Gastroesophageal sphincter (tissue), 4 donors: ENCODE measurements at places on chromosomes 1 and 21. TPM values are rescaled to one million over a fixed set of nuclear protein-coding genes. Genes with fewer than 3 reads are reported as not detected.

- ATAC-seq: peak; percentile 50
Measured at GRCh38 chr1:66752000-66752592, at the start of gene DYNLT5. TSS of gene DYNLT5 (plus strand) at chr1:66752459. CDS start at chr1:66754659, 2,200 bp downstream.

DNA sequence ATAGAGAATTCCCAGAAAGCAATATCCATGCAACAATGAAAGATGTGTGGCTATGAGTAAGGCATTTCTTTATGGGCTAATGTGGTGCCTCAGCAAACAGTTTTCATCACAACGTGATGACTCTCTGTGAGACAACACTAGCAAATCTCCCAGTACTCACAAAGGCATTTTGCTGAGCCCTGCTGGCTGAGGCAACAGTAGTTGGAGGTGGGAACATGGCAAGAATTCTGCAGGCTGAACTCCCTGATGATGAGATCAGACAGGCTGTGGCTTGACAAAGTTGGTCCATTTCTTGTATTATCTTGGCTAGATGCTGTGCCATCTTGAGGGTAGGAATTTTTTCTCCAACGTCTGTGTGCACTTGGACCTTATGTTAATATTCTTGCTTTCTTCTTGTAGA is 24.6 kb downstream of the PROX1 start:
- no peak for ATAC-seq

DNA sequence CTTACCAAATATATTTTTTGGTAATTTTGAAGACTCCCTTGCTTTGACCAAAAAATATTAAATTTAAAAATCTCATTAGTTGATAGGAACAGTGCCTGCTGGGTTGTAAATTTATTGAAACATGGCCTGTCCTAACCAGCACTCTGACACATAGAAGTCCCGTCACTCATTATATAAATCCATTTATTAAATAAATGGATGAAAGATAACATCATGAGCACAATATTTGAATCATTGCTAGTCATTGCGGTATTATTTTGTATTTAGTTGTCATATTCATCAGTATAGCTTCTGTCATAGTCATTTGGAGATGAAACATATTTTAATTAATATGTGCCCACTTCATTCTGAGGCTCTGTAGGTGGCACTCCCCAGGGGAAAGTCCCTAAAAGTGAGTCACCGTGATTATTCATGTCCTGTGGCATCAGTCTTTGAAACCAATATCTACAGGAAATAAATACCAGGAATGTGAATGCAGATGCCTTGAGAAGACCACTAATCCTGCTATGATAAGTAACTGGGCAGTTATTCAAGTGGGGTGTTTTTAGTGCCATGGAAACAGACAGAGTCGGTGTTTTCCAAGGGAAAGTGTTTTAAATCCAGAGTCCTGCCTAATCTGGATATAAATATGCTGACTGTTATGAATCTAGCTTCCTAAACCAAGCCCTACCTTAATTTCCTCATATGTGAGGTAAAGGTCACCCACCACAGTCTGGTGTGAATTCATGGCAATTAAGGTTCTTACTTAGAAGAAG is 302.0 kb downstream of the DUSP10 start:
- ATAC-seq: no peak

NTMT2 gene
- total RNA-seq: not detected

LHX4 gene
- total RNA-seq: not detected

NECTIN4 gene
- total RNA-seq: not detected

KRTAP7-1 gene
- not detected for total RNA-seq

DNA sequence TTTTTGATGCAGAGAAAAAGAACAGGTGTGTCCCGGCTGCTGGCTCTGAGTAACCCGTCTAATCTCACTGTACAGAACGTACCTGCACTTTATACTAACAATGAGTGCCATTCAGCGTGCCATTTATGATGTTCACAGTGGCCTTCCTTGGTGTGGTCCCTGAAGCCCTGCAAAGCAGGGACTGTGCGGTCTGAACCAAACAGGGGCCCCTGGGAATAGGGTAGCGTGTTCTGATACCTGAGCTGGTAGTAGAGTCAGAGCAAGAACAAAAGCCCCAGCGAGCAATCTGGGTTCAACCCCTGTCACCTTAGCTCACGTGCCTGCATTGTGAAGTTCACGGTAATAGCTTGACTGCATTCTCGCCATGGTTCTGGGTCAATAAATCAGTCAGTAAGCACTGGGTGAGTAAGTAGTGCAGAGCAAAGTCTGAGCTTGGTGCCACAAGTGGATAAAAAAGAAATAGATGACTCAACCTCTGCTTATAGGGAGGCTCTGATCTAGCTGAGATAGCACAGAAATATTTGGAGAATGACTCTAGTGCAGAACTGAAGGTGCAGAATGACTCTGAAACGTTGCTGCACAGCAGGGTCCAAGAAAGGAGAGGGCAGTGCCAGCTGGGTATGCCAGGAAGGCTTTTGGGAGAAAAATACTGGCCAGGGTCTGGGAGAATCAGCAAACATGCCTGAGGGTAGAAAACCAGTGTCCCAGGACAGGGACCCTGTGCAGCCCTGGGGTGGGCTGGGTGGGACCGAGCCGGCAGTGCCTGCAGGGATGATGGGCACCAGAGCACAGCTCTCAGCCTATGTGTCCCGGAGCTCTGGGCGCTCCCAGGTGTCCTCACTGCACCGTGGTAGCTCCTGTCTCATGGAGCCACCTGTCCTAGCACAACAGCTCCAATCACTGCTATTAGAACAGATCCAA is 125.9 kb downstream of the RHOU start:
- peak; percentile 44 for ATAC-seq

DNA sequence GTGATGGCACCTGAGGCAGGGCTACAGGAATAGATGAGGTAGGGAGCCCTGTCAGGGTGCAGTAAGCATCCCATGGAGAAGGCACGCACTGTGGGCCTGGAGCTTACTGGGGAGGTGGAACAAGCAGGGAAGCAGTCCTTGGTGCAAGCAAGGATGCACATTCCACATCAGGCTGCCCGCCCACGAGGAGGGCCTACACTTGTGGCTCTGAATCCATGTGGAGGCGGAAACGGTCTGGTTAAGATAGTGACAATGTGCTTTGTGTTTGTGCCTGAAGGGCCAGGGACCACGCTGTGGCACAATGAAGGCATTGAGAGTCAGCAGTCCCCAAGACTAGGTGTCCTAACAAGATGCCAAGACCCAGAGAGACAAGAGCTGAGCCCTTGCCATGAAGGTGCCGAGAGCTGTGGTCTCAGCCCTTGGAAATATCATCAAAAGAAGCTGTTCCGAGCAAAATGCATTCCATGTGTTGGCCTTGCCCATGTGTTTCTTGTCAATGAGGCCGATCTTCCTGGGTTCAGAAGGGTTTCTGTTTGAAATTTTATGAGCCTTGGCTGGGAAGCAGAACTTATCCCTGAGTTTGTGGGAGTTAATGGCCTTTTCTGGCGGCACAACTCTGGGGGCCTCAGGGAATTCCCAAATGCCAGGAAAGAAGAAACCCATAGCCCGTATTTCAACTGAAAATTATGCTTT is 111.9 kb downstream of the NGF start:
- ATAC-seq: no peak

SKI gene
- total RNA-seq: 157 TPM

GRCh38 chr1:155379180-155379579 is 58.5 kb downstream of the RUSC1 start:
- ATAC-seq: no peak

- ATAC-seq: peak; percentile 38
Measured at GRCh38 chr1:112388436-112388835, 7.6 kb upstream of the CTTNBP2NL start.

DNA sequence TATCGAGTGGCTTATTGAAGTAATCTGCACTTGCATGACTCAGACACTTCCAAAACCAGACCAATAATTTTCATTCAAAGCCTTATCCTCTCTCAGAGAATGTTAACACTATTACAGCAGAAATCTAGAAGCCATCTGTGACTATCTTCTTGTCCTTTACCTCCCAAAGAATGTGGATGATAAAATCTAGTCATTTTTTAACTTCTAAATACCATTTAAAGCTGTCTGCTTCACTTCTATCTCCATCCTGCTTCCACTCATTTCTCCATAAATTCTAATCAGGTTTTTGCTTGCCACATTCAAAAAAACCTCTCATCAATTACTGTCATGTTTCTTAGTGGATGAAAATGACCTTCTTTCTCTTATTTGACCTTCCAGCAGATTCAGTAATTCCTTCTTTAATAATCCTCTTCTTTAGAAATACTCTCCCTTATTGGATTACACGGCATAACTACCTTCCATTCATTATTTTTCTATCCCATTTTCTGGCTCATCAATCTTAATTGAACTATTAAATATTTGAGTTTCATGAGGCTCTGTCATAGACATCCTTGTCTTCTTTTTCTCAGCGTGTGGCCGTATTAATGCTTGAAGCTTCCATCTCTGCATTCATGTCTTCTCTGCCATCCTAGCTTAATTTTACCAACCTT is 1999.4 kb downstream of the MRPL39 start:
- ATAC-seq: no peak

DNA sequence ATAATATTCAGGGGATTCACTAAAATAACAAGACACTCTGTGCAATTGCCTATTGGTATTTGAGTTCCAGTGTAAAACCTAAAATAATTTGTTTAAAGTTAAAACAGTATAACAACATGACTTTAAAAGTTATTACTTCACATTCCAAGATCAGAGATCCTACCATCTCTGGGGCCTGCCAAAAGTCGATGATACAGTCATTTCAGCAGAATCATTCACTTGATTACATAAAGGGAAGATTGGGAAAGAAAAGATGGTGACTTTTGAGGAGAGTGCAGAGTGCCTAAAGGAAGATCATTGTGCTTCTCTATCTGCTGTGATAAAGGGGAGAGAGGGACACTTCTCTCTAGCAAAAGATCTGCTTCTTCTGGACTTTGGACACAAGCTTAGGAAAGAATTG is 784.4 kb upstream of the ADGRL4 start:
- ATAC-seq: no peak

HCRTR1 gene
- 0.67 TPM for total RNA-seq

DNA sequence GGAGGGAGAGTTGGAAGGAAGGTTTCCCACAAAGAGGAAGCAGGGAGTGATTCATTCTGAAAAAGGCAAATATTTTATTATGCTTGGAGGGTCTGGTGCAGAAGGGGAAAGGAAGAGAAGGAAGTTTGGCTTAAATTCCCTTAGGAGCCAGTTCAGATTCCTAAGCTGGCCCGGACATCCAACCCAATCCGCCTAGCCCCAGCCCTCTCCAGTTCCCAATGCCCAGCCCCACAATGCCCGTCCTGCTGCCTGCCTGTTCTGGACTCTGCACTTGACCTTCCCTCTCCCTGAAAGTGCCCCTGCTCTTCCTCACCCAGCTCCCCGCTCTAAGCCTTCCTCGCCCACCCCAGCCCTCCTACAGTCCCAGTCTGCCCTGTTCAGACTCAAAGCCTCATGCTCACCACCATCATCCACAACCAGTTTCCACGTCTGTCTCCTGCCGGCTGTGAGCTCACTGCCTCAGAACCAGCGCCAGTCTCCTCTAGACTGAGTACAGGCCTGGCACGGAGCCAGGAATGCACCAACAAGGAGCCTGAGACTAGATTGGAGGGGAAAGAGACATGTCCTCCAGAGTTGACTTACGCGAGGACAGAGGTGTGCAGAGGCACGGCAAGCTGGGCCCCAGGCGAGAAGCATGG is 18.9 kb downstream of the CAPN2 start:
- ATAC-seq: peak; percentile 63

DNA sequence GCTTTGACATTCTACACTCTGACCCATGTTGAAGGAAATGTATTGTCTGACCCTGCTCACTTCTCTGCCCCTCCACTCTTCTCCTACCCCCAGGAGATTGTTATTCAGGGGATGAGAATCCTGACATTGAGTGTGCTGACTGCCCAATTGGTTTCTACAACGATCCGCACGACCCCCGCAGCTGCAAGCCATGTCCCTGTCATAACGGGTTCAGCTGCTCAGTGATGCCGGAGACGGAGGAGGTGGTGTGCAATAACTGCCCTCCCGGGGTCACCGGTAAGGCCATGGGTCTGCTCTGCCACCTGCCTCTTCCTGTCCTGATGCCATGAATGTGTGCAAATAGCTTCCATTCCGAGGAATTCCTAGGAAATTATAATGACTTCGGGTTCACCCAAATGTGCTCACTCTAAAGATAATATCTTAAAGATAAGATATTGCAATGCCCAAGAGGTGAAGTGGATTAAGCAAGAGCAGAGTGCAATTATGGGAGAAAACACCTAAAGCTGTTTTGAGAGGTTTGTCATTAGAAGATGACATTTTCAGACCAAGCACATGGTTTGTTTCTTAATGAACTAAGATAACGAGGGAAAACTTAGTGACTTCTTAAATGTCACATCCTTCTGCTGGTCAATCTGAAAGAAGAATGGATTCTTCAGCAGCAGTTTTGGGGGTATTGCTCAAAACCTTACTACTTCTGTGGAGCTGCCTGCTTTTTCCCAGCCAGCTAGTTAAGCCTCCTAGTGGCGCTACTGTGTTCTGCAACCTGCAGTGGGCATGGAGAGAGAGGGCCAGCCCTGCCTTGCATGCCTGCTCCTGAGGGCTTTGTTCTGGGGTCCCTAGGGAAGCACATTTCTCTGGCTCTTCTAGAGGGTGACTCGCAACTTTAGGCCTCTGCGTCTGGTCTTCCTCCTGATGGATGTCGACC is 41.6 kb downstream of the LAMC2 start:
- ATAC-seq: peak; percentile 61

GRCh38 chr1:51328279-51328678 is 2.1 kb downstream of the TTC39A start:
- ATAC-seq: no peak

- ATAC-seq: no peak
Measured at GRCh38 chr1:154791292-154792166, 78.6 kb downstream of the KCNN3 start.

DNA sequence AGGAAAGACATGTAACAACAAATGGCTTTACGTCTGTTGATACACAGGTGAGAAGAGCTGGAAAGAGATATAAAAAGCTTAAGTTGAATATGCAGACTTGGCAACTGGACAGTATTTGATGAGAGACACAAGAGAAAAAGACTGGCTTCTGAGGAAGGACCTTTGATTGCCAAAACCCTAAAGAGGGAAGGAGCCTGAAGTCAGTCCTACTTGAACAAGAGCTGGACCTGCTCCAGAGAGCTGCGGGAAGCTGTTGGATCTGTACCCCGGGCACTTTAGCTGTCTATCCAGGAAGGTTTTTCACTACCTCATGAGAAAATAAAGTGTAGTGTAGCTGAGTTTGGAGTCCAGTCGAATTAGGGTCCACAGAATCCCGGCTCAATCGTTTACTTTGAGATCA is 25.3 kb upstream of the LRRC8B start:
- no peak for ATAC-seq

LENEP gene
- total RNA-seq: not detected
